DND-41 (cell line): ENCODE measurements at places on chromosomes 7 and 10.

DNA sequence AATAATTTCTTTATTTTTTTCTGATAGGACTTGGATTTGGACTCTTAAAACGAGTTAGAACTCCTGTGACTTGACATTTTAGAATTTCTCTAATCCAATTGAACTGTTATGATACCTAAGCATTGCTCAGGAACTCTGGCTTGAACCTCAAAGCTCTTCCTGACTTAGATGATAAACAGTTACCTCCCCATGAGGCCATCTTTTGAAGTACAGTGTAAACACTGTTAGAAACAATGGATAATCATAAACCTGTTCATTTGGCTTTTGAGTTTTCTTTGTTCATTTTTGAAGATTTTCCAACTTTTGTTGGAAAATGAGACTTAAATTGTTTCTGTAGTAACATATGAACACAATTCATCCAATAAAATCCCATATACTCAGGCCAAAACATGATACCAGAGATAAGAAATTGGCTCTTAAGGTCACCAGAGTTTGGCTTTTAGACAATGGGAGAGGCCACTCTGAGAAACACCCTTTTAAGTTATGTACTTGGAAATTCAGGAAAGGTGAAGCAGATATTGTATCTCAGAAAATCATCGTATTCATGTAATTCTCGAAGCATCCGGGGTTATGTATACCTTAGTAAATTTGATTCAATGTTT lies 59.6 kb downstream of the RUNDC3B start:
- no peak for DNase-seq

DNA sequence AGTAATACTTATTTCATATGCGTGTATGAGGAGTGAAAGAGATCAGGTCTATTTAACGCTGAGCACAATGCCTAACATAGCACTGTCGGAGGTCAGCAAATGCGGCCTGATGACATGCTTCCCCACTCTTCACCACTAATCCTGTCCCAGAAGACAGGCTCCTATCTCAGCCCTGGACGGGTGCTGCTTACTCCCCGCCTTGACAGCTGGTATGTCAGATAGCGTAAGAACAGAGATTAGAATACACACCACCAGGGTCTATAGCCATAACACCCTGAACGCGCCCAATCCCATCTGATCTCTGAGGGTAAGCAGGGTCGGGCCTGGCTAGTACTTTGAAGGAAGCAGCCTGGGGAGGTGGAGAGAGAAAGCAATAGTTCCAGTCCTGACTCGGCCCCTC lies 32.3 kb upstream of the TM9SF3 start:
- no peak for DNase-seq

DNA sequence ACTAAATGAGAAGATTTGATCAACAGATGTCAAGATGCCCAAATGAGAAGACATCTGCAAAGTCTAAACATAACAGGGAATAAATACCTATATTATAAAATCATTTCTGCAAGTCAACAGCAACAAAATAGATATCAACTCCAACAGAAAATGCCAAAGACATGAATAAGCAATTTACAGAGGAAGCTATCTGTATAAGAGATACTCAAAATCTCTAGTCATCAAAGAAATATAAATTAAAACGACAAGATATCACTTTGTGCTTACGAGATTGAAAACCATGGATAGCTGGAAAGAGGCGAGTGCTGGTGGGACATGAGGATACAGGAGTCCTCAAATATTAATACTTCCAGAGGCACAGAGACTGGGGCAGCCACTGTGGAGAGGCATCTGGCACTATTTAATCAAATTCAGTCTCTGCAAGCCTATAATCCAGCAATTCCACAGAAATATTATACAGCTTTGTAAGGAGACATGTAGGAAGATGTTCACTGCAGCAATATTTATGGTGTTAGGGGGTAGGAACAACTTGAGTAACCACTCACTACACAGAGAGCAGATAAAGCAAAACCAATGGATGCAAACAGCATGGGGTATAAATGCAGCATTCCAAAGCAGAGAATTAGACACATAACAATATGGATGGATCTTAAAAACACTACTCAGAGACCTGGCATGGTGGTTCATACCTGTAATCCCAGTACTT lies 4.8 kb downstream of the DNMBP start:
- no peak for DNase-seq

DNA sequence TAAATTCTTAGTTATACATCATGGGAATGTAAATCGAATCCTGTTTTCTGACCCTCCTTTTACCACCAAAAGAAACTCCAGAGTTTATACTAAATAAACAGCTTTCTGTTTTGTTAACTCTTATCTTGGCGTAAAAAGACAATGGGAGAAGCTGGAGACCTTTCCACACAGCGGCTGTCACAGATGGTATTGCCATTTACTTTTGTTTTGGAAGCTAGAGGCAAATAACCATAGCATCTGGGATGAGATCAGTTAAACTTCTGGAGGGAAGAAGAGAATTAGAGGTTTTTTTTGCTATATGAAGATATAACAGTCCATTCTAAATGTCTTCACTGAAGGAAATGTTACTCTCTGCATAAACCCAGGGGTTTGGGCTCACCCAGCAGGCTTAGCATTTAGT lies 258.9 kb downstream of the REEP3 start:
- no peak for DNase-seq

DNA sequence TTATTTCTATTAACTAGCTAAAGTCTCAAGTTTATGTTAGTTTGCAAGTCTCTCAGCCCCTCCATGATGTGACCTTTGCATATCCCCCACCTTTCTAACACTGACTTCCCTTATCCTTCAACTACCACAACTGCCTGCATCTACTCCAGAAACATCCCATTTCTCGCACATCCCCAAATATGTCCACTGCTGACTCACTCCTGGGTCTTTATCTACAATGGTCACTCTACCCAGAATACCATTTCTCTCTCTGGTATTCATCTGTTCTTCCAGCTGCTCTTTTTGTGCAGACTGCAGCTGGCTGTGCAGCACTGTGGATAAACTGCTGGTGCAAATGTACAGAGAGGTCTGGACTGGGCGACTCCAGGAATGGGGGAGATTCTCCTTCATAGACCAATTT lies 32.7 kb upstream of the PRSS1 start:
- DNase-seq, result no peak

DNA sequence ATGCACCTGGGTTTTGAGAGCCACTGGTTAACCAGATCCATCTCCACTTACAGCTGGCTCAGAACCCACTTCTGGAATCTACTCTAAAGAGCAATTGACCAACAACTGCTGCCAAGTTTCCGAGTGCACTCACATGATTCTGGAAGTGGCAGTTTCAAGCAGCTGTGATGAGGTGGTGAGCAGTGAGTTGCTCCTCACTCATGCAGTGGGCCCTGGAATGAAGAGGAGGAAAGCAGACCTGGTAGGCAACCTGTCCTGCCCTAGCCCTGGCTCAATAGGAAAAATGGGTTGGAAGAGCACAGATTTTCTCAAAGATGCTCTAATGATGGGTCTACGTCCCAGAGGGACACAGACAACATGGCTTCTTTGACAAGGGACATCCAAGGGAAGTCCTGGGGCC lies 70.7 kb upstream of the NPY start:
- no peak for DNase-seq

GRCh38 chr7:8353991-8354390 lies 79.4 kb upstream of the NXPH1 start:
- no peak for DNase-seq

DNA sequence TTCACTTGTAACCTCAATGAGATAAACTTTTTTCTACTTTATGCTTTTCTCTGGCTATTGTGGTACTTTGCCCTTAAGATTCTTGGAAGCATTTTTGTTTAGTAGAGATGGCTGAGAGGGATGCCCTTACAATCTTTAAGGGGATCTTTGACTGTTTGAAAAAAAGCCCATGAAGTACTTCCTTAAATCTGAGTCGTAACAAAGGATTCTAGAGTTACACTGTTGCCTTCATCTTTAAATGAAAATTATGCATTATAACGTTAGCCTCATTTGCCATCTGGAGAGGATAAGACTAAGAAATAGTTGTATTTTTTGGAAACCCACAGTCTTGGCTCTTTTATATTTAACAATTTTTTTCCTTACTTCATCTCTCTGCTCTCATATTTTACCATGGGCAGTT lies 37.8 kb upstream of the FZD1 start:
- no peak for DNase-seq

GRCh38 chr7:26989897-26990670 lies 105.7 kb downstream of the HOXA1 start:
- no peak for DNase-seq

- DNase-seq, result no peak
Measured at GRCh38 chr7:132349075-132349474, 227.2 kb downstream of the PLXNA4 start.

- DNase-seq, result no peak
Measured at GRCh38 chr7:140294454-140294853, 103.9 kb downstream of the SLC37A3 start.

DNA sequence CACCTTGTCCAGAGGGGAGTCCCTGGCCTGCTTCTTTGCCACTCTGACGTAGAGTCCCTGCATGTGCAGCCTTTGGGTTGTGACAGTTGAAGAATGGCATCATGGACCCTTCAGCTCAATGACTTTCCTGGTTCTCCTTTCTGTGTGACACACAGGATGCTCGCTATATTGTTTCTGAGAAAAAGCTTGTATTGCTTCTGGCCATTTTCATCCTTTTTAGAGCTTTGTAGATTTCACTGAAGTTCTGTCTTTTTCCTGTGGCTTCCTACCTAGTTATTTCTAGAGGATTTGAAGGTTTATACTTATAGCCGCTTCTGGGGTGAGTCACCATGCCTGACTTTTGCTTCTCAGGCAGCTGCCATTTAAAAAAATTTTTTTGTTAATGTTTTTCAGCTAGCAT lies 27.0 kb downstream of the SND1 start:
- no peak for DNase-seq

GRCh38 chr10:26737730-26738129 lies 40.2 kb downstream of the PDSS1 start:
- no peak for DNase-seq

GRCh38 chr10:84193327-84193726 lies 1.0 kb upstream of the CDHR1 start:
- no peak for DNase-seq

- DNase-seq, result no peak
Measured at GRCh38 chr7:355568-355967, 65.6 kb downstream of the FOXL3 start.

DNA sequence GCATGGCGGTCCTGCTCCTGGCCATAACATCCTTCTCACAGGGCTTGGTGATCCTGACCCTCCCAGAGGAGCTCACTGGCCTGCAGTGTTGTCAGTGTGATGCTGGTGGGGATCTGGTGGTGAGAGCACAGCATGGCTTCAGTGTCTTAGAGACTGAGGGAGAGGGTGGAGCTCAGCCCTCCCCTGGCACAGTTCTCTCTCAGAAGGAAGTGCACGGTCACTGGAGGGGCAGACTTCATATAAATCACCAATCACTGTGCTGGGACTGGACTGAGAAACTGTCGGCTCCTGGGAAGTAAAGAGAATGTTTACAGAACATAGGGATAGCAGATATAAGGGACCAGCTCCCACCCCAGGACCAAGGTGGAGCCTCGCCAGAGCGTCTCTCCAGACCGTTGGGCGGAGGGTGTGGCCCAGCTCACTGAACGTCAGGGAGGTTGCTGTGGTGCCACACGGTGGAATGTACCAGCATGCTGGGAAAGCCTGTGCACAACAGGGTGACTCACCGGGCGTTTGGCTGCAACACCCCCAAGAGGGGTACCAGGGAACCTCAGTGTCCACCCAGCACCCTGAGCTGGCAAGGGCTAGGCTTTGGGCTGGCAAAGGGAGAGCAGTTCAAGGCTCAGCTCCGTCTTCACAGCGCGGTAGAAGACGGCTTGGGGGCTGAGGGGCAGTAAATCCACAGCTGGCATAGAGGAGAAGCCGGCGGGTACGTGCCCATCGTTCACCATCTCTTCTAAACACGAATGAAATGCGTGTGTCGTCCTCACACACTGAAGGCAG lies 8.8 kb upstream of the GET4 start:
- no peak for DNase-seq

DNA sequence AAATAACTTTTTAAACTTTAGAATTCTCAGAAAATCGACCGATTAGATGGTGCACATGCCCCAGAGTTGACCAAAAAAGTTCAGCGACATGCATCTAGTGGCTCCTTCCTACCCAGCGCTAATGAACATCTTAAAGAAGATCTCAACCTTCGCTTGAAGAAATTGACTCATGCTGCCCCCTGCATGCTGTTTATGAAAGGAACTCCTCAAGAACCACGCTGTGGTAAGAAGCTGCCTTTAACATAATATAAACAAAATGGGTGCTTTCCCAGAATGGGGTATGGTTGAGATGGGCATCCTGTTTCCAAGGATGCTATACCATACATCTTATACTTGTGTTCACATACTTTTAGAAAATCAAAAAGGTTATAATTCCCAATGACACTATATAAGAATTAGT lies 24.6 kb downstream of the GLRX3 start:
- DNase-seq, result no peak

DNA sequence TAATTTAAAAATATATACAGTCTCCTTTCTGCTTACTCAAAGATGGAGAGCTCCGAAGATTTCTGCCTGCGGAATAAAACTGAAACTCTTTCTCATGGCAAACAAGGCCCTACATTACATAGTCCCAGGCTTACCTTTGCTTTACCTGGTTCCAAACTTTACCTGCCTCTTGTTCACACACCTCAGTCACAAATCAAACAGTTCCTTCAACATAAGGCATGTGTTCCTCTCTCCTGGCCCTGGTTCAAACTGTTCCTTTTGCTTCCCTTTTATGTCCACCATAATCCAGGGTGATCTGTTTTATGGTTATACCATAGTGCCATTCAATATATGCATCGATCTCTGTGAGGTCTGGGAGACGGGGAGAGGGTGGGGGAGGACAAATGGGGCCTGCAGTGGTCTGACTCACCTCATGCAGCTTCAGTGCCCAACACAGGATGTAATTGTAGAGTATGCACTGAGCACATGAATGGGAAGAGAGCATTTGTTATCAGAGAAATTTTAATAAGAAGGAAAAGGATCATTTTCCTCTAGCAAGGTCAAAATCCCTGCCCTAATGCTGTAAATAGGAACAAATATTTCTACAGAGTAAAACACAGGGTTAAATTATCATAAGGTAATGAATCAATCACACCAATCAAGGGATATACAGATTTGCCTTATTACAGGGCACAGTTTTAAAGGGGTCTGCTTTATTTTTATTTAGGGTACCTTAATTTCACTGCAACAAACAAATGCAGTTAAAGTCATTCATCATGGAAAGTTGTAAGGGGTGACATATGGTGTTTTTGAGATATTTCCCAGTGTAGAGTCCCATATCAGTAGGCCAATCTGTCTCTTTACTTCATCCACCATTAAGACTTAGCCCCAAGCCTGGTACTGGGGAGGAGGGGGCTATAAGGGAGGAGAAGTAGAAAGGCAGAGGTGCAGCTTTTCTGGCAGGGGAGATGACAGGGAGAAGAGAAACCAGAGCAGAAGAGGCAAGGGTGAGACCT lies 88.8 kb upstream of the PDE1C start:
- no peak for DNase-seq

- DNase-seq, result no peak
Measured at GRCh38 chr7:158786898-158787297, 42.4 kb downstream of the ESYT2 start.

- no peak for DNase-seq
Measured at GRCh38 chr7:45407730-45408408, 166.3 kb upstream of the ADCY1 start.

GRCh38 chr7:17773289-17773626 lies 167.0 kb downstream of the SNX13 start:
- no peak for DNase-seq

GRCh38 chr7:44275146-44275545 lies 50.2 kb downstream of the CAMK2B start:
- no peak for DNase-seq

GRCh38 chr7:107874605-107875446 lies 16.2 kb upstream of the DLD start:
- DNase-seq, result peak; percentile 51

- no peak for DNase-seq
Measured at GRCh38 chr10:112308125-112308502, 24.9 kb downstream of the TECTB start.
